ENCODE measurements at places on chromosomes 6 and 20. TPM values are rescaled to one million over a fixed set of nuclear protein-coding genes. Genes with fewer than 3 reads are reported as not detected.

DNA sequence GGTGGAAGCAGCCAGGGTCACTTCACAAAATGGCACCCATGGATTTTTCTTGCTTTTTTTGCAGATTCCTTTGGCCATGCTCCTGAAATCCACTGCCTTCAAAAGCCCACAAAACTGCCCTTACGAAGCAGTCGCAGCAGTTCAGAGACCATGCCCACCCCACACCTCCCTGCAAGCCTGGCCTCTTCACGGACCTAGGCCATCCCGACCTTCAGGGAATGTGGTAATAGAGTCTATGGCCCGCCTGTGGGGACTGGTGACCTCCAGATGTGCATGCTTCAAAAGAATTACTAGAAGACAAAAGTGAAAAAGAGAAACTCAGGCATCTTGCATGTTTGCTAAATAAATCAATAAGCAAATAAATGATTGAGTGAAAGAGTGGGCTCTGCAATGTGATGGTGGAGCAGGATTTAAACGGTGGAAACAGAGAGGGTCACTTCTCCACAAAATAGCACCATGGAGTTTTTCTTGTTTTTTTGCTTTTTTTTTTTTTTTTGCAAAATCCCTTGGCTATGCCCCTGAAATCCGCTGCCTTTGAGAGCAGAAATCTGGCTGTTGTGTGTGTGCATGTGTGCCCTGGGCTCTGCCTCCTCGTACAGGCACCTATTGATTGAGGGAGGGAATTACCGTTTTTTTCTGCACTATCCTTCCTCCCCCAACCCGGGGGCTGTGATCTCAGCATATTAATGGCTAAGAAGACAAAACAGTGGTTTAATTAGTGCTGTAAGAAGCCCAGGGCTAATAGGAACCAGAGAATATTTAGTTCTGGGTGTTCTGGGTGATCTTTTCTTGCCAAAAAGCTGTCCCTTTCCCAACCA, 107.4 kb downstream of the PXDC1 start:
- no peak for DNase-seq

DNA sequence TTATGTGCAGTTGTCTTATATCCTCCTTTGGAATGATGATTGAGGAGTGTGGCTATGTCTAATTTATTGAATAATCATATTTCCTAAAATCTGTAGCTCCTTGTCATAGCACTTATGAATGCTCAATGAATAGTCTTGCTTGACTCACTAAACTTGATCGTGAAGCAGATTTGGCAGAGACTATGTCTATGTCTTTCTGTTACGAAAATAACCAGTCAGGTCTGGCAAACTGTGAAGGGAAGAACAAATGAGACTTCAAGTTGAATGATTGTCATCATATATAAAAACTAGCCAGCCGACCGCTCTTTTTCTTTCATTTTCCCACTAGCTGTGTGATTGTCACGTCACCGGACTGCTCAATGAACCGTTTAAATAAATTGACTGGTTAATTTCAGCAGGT, 1303.9 kb upstream of the GJE1 start:
- DNase-seq = no peak

GRCh38 chr6:11605507-11605905, 68.0 kb downstream of the TMEM170B start:
- no peak for DNase-seq

GRCh38 chr20:3434232-3434631, 26.8 kb upstream of the DNAAF9 start:
- no peak for DNase-seq

- no peak for DNase-seq
Observed at GRCh38 chr6:12361042-12361765, 71.0 kb downstream of the EDN1 start.

DNA sequence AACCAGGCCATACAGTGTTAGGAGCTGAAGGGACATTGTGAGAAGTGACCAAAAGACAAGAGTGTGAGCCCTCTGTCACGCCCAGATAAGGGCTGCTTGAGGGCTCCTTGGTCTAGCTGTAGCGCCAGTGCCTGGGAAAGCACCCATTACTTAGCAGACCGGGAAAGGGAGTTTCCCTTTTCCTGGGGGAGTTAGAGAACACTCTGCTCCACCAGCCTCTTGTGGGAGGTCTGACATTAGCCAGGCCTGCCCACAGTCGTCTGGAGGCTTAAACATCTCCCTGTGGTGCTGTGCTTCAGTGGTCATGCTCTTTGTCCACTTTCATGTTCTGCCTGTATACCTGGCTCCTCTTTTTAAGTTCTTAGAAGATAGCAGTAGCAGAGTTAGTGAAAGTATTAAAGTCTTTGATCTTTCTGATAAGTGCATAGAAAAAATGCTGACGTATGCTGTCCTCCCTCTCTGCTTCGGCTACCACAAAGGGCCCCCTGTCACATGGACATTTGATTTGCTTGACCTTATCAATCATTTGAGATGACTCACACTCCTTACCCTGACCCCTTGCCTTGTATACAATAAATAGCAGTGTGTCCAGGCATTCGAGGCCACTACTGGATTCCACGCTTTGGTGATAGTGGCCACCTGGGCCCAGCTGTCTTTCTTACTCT, 201.5 kb upstream of the ECI2 start:
- DNase-seq = no peak

- DNase-seq = no peak
Observed at GRCh38 chr6:169589699-169590257, 112.1 kb downstream of the WDR27 start.

DNA sequence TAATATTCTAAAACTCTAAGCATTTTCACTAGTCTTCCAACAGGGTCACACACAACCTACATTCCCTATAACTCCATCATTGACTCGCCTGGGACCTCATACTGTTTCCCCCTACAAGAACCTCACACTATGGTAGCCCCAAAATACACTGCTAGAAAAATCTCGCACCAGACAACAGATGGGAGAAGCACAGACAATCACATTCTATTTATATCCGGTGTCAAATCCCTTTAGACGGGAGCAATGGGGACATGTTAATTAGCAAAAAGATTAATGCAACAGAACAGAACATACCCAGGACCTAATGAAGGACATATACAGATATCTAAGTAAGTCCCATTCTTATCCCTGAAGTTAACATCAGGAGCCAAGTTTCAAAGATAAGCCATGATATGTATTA, 33.6 kb downstream of the TMX4 start:
- no peak for DNase-seq

GRCh38 chr20:37377346-37378081, 31.6 kb downstream of the SRC start:
- peak; percentile 23 for DNase-seq

GRCh38 chr20:50284811-50285375, 94.3 kb downstream of the CEBPB start:
- no peak for DNase-seq

- no peak for DNase-seq
Observed at GRCh38 chr6:144857086-144857485, 572.0 kb downstream of the UTRN start.

GRCh38 chr6:114343782-114344144, 940 bp upstream of the HS3ST5 start:
- no peak for DNase-seq

The TXLNB gene
- total RNA-seq = 0.31 TPM

The LAMA2 gene
- 0.15 TPM for total RNA-seq

The ATP6V1G2 gene
- 1.4 TPM for total RNA-seq

The RPP40 gene
- total RNA-seq = 6.0 TPM

The RAB44 gene
- total RNA-seq = 0.05 TPM

The IBTK gene
- 30.7 TPM for total RNA-seq

The SNRNP48 gene
- 21.1 TPM for total RNA-seq

The MAS1 gene
- not detected for total RNA-seq

The PLCB4 gene
- not detected for total RNA-seq

The KCNK5 gene
- 16.5 TPM for total RNA-seq

The DEFB124 gene
- not detected for total RNA-seq

The NRN1 gene
- total RNA-seq = 1.3 TPM

Measured in activated CD4-positive, alpha-beta memory T cell treated with anti-CD3 and anti-CD28 coated beads for 36 hours (primary cell).